ENCODE measurements at places on chromosomes 7 and 10. TPM values are rescaled to one million over a fixed set of nuclear protein-coding genes. Genes with fewer than 3 reads are reported as not detected.

Gene BLOC1S2
- 45.9 TPM for total RNA-seq

Gene LYZL2
- total RNA-seq: not detected

Gene INHBA
- total RNA-seq: 32.3 TPM

Gene CCDC3
- total RNA-seq: 1.2 TPM

Gene TMEM196
- not detected for total RNA-seq

Gene LAMB1
- 703 TPM for total RNA-seq

Gene TRIM24
- total RNA-seq: 25.4 TPM

Gene MCM10
- total RNA-seq: 28.7 TPM

Gene LRRTM3
- not detected for total RNA-seq

Gene NEUROD6
- not detected for total RNA-seq

Gene ARMC3
- not detected for total RNA-seq

Gene NRG3
- total RNA-seq: 3.9 TPM

Gene CLRN3
- not detected for total RNA-seq

Gene NEURL1
- 0.22 TPM for total RNA-seq

Gene ETV1
- 18.7 TPM for total RNA-seq

Gene SORCS3
- not detected for total RNA-seq

Gene CHST12
- total RNA-seq: 30.2 TPM

Gene RBM20
- not detected for total RNA-seq

Gene BET1
- 23.9 TPM for total RNA-seq

Gene TMEM225B
- total RNA-seq: not detected

Data from endothelial cell of umbilical vein (primary cell).